ENCODE measurements at places on chromosomes 11 and 22.

DNA sequence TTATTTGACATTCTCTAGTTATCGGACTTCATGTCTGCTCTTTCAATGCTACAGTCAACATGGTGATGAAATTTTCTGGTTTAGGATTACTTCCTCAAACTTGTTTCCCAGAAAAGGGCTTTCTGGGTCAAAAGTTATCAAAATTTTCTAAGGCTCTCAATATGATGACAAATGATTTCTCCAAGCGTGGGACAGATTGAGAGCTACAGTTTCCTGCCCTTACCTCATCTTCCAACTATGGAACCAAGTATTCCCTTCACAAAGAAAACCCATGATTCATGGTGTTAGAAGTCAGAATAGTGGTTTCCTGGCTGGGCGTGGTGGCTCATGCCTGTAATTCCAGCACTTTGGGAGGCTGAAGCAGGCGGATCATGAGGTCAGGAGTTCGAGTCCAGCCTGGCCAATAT lies 17.8 kb downstream of the MYO18B start:
- peak; percentile 74 for DNase-seq

GRCh38 chr11:66725114-66725513 lies 3.9 kb downstream of the SPTBN2 start:
- DNase-seq: no peak

DNA sequence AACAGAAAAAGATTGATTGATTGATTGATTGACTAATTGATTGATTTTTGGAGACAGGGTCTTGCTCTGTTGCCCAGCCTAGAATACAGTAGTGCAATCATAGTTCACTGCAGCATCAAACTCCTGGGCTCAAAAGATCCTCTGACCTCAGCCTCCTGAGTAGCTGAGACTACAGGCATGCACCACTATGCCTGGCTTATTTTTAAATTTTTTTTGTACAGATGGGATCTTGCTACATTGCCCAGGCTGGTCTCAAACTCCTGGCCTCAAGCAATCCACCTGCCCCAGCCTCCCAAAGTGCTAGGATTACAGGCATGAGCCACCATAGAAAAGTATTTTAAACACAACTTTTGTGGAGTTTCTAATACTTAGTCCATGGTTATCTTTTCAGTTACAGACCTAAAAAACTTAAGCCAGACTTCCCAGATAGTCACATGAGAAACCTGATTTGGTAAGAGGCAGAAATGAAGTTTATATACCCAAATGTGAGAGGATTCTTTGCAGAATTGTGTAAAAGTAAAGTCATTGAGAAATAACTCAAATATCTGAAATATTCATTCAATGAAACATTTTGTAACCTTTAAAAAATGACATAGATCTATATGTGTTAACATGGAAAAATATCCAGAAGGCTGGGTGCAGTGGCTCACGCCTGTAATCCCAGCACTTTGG lies 186.5 kb downstream of the SWAP70 start:
- DNase-seq: no peak

- no peak for DNase-seq
Observed at GRCh38 chr11:114260483-114260882, 35.7 kb upstream of the NNMT start.

GRCh38 chr11:44515048-44515447 lies 50.4 kb upstream of the CD82 start:
- DNase-seq: no peak

DNA sequence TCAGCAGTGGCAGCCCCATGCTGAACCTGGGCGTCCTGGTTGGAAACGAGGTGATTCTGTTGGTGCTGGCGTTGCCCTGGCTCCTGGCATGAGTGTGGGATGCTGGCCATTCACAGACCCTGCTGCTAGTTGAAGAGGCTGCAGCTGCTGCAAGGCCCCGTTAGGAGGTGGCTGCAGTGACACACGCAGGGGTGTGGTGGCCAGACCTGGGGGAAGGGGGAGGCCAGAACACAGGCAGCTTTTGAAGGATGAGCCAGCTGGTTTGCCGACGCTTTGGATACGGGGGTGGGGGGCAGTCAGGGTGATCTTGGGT lies 77.2 kb downstream of the MORC2 start:
- no peak for DNase-seq

DNA sequence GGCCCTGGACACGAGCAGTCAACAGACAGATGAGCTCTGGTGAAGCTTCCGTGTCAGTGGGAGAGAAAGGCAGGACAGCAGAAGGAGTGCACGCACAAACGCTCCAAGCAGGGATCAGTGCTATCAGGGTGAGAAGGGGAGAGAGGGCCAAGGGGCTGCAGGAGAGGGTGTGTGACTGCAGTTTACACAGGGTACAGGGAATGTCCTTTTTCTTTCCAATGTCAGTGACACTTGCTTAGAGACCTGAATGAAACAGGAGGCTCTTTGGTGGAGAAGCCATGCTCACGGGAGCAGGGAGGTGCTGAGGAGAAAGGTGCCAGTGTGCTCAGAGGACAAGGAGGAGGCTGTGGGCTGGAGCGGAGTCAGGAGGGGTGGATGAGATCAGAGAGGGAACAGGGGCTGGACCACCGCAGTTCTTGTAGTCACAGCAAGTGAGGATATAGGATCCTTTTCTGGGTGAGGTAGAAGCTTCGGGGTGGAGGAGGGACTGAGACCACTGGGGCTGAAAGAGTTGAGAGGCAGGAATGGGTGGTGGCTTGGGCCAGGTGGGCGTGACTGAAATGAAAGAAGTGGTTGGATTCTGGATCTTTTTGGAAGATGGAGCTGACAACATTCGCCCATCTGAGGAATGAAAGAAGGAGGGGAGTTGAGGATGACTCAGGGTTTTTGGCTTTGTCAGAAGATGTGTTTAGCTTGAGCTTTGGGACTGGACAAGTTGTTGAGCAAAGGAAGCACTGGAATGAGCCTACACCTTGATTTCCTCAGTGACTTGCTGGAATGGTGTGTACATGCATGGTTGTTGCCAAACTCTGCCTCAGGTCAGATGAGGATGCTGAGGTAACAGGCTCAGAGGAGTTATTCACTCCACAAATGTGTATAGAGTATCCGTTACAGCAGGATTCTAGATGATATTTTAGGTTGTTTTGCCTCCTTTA lies 87.9 kb downstream of the ADAMTS15 start:
- DNase-seq: no peak

DNA sequence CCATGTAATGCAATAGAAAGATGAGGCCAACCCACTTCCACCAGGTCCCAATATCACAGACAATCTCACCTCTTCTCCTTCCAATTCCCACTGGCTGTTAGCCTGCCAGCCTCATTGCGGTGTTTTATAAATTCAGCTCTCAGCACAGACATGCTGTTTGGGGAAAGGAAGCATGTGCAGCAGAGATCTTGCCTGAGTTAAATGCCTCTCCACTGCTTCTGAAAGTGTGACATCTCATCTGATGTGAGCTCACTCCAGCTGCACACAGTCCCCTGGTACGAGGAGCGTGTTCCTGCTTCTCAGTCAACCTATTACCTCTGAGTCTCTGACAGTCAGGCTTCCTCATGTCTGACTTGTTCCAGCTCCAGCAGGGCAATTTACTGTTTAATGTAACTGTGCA lies 122.7 kb upstream of the GUCY1A2 start:
- DNase-seq: no peak

- DNase-seq: no peak
Observed at GRCh38 chr22:43275545-43276317, 67.4 kb downstream of the SCUBE1 start.

DNA sequence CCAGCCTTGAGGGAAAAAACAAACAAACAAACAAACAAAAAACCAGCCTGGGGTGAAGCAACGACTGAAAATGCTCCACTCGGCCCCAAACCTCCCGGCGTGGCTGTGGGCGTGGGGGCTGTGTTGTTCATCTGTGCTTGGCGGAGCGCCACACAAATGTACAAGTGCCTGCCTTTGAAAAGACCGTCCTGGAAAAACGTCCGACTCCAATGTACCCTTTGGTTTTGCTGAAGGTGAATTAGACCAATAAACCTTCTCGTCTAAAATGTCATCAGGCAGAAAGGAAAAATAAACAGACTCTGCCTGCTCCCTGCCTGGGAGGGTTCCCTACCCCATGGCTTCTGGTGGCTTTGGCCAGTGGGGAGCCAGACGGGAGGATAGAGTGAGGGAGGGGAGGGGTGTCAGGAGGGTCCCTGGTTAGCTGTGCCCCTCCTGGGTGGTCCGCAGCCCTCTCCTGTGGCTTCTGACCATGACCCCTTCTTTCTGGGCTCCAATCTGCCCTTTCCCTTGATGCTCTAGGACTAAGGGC lies 93.9 kb downstream of the TRMU start:
- DNase-seq: no peak

DNA sequence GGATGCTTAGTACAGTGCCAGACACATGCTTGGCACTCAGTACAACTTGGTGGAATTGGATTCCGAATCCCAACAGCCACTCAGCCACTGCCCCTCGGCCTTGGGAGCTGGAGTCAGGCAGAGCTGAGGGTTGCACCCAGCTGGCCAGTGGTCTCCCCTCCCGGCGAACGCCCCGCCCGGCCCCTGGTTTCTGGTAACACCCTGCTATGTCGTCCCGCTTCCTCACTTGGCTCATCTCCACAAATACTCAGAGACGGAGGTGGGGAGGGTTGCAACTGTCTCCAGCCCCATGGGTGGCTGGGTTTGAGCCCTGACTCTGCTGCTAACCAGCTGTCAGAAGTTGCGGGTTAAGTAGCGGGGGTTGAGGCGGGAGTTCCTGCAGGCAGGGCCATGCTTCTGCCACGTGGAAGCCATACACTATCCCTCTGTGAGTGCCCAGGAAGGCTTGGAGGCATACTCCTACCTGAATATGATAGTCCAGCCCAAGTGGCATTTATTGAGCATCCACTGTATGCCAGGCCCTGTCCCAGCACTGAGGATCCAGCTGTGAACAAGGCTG lies 67.1 kb downstream of the GRIK4 start:
- no peak for DNase-seq

GRCh38 chr11:74097686-74098237 lies 73.0 kb downstream of the C2CD3 start:
- DNase-seq: no peak

DNA sequence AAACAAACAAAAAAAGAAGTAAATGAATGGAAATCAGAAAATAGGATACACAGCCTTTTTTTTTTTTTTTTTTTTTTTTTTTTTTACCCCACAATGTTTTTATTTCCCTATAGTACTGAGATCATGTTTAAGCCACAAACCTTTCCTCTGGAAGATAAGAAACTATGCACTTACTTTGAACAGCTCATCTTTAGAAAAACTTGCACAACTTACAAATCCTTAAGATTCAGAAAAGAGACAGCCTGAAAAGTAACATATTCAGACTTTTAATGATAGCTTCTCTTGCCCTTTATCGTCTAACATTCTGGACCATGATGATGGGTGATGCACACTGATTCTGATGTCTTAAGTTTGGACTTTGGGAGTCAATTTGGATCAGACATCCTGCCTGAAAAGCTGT lies 80.3 kb downstream of the TNRC6B start:
- DNase-seq: no peak

DNA sequence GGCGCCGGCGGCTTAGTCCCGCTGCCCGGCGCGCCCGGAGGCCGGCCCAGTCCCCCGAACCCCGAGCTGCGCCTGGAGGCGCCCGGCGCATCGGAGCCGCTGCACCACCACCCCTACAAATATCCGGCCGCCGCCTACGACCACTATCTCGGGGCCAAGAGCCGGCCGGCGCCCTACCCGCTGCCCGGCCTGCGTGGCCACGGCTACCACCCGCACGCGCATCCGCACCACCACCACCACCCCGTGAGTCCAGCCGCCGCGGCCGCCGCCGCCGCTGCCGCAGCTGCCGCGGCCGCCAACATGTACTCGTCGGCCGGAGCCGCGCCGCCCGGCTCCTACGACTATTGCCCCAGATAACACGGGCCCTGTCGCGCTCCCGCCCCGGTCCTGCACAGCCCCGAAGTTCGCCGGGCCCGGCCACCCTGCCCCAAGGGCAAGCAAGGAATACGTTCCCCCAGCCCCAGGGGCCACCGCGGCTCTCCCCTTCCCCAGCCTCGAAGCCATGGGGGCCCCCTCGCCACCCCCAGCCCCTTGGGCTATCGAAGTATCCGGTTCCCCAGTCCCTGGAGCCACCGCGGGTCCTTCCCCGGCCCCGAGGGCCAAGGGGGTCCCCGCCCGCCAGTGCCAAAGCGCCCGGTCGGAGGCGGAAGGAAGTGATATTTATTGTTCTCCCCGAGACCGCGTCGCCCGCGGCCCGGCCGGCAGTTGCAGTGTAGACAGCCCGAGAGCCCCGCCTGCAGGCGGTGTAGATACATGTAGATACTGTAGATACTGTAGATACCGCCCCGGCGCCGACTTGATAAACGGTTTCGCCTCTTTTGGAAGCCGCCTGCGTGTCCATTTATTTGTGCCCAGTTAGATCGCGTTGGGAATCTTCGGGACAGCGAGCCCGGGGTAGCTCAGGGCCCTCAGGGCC lies 6.2 kb downstream of the TBX1 start:
- DNase-seq: no peak

- no peak for DNase-seq
Observed at GRCh38 chr11:66280428-66280827, 2.5 kb downstream of the CNIH2 start.

DNA sequence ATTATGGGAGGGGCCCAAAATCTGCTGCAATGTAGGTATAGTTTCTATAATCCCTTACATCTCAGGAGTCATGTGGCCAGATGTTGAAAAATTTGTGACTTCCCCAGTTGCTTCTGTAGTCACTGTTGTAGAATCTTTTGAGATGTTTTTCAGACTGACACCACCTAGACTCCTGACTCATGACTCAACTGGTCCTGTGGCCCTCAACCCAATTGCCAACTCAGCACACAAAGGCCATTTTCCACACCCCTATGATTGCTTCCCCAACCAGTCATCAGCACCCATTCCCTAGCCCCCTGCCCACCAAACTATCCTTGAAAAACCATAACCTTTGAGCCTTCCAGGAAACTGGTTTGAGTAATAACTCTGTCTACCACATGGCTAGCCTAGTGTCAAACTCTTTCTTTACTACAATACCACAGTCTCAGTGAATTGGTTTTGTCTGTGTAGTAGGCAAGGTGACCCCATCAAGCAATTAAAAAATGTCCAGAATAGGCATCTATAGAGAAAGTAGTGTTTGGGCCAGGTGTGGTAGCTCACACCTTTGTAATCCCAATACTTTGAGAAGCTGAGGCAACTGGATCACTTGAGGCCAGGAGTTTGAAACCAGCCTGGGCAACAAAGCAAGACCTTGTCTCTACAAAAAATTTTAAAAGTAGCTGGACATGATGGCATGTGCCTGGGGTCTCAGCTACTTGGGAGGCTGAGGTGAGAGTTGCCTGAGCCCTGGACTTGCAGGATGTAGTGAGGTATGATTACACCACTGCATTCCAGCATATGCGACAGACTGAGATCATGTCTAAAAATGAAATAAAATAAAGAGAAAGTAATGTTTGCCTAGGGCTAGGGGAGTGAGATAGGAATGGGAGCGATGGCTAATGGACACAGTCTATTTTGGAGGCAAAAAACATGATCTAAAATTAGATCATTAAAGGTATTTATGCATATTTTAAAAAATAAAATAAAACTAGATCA lies 24.1 kb upstream of the FEZ1 start:
- DNase-seq: no peak

Measured in GM04504 (cell line).